ENCODE measurements at places on chromosomes 16 and 17. TPM values are rescaled to one million over a fixed set of nuclear protein-coding genes. Genes with fewer than 3 reads are reported as not detected.

The ZNRF1 gene
- 23.0 TPM for total RNA-seq

The HOXB5 gene
- 0.36 TPM for total RNA-seq

The GJC1 gene
- total RNA-seq: 11.4 TPM

The SLFN12L gene
- total RNA-seq: 0.03 TPM

The TMEM88 gene
- total RNA-seq: 59.6 TPM

The TBC1D28 gene
- not detected for total RNA-seq

The TBC1D3K gene
- not detected for total RNA-seq

The NAT9 gene
- 29.2 TPM for total RNA-seq

The RNFT1 gene
- 43.5 TPM for total RNA-seq

The GAS2L2 gene
- not detected for total RNA-seq

The XAF1 gene
- 4.1 TPM for total RNA-seq

The PLXDC1 gene
- 8.6 TPM for total RNA-seq

The CACNG1 gene
- total RNA-seq: not detected

The BCAR1 gene
- 77.3 TPM for total RNA-seq

The FBXO39 gene
- not detected for total RNA-seq

The TBC1D3H gene
- not detected for total RNA-seq

The TOM1L2 gene
- 29.6 TPM for total RNA-seq

The ZNF385C gene
- 0.63 TPM for total RNA-seq

The TMEM170A gene
- 43.6 TPM for total RNA-seq

The STX1B gene
- 0.87 TPM for total RNA-seq

The CLEC10A gene
- 0.24 TPM for total RNA-seq

The PRAC2 gene
- not detected for total RNA-seq

The TMEM11 gene
- 18.4 TPM for total RNA-seq

The BRD7 gene
- 51.3 TPM for total RNA-seq

The CCDC144A gene
- 0.48 TPM for total RNA-seq

The ABCC11 gene
- total RNA-seq: 0.88 TPM

The TSPOAP1 gene
- 15.4 TPM for total RNA-seq

The GPR142 gene
- total RNA-seq: not detected

The MEIOB gene
- 0.60 TPM for total RNA-seq

The MRPS7 gene
- total RNA-seq: 47.5 TPM

The AGRP gene
- total RNA-seq: 1.9 TPM

The CDK5R1 gene
- 1.1 TPM for total RNA-seq

The PMM2 gene
- total RNA-seq: 28.9 TPM

The KRTAP9-9 gene
- not detected for total RNA-seq

The IRX5 gene
- total RNA-seq: 3.2 TPM

The ARL5C gene
- not detected for total RNA-seq

Measured in hepatocyte (in vitro differentiated cells).